ENCODE measurements at places on chromosomes 12 and 14.

DNA sequence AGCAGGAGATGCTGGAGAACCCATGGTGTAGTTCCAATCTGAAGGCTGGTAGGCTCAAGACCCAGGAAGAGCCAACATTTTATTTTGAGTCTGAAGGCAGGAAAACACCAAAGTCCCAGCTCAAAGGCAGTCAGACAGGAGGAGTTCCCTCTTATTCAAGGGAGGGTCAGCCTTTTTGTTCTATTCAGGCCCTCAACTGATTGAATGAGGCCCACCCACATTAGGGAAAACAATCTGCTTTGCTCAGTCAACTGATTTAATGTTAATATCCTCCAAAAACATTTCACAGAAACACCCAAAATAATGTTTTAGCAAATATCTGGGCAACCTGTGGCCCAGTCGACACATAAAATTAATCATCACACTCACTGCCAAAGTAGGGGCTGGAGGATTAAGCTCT, 130.8 kb downstream of the LMNTD1 start:
- no peak for DNase-seq

DNA sequence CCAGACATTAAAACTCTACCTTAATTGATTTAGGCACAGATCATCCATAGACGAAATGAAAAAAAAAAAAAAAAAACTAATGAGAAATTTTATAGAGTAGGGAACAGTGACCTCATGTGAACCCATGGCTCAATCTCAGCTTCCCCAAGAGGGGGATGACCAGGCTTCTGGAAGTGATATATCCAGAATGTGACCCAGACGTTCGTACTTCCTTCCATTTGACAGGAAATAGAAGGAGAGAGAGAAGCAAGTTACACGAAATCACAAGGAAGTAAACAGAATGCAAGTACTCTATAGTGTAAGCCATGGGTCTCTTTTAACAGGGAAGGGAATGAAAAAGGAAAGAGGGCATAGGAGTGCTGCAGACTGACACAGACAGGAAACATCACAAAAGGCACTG, 10.1 kb downstream of the FOXN3 start:
- DNase-seq, result no peak

DNA sequence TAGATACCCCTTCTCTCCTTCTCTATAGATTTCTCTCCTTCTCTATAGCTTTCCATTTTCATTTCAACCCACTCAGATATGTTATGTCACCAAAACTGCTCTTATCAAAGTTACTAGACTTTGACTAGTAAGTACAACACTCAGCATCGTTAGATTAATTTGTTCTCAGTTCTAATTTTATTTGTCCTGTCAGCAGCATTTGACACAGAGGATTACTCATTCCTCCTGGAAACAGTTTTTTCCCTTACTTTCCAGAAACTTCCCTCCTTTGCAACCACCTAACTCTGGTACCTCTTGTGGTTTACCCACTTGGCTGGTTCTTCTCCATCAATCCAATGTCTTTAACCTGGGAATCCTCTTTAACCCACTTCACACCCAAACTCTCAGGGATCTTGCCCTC, 423.7 kb downstream of the TMTC2 start:
- no peak for DNase-seq

DNA sequence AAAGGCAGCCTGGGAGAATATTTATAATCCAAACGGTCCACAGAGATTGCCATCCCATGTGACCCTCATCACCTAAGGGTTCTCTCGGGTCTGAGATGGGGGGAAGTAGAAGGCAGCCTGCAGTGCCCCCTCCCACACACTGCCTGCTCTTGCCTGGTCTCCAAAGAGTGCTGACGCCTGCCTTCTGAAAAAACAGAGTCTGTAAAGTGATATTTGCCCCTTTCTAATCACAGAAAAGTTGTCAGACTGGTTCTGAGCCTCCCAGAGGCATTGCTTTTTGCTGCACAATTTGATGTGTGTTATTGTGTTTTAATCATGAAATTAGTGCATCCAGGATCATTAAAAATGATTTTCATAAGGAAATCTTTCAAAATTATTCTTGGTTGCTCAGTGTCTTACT, 59.2 kb downstream of the TMEM30B start:
- no peak for DNase-seq

DNA sequence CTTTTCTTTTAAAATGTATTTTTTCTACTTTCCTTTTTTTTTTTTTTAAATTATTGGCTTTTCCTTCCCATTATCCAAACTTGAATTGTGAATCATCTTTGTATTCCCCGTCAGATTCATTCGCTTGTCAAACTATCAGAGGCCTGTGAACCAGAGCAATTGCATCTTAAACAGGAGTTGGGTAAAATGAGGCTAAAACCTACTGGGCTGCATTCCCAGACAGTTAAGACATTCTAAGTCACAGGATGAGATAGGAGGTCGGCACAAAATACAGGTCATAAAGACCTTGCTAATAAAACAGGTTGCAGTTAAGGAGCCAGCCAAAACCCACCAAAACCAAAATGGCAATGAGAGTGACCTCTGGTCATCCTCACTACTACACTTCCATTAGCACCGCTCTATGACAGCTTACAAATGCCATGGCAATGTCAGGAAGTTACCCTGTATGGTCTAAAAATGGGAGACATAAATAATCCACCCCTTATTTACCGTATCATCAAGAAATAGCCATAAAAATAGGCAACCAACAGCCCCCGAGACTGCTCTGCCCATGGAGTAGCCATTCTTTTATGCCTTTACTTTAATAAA, 19.9 kb downstream of the FUT8 start:
- no peak for DNase-seq

- DNase-seq, result no peak
Measured at GRCh38 chr12:9065607-9065856, 50.2 kb downstream of the A2M start.

- DNase-seq, result no peak
Measured at GRCh38 chr12:129776977-129777667, 126.7 kb downstream of the TMEM132D start.
